AG09309 (cell line): ENCODE measurements at places on chromosomes 6 and 20.

DNA sequence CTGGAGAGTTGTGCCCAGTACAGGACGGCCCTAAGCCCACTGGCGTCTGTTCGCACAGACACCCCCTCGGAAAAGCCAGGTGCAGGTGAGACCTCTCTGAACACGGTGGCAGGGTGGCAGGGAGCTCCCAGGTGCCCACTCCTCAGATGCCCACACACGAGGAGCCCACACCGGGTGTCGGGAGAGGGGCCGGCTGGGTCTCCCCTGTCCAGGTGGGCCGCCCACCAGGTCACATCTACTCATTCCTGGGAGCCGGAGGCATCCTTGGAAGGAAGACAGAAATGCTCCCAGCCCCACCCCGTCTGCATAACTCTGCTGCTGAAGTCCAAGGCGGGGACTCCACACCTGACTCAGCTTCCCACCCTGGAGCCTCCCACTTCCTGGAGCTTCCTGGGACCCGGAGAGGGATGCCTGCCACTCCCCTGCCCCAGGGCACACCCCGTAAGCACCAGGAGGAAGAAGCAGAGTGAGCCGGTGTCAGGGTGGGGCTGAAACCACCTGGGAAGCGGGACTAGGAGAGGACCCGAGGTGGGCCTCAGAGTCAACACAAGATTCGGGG lies 2.5 kb downstream of the SRMS start:
- DNase-seq: no peak

GRCh38 chr6:88211446-88211845 lies 45.3 kb upstream of the CNR1 start:
- no peak for DNase-seq

DNA sequence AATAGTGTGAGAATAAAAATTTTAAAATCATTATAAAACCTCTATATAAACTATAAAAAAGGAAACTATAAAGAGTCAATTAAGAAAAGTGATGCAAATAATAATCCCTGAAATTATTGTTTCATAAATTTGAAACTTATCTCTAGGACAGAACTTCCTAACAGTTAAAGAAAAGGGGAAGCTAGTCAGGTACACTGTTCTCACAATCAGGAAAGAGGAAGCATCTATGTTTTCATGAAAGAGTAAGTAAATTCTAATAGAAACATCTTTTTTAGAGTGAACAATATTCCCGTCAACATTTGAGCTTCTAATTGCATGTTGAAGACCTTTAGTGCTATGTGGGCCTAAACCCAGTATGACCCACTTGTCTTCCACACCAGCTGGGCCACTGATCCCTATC lies 1.2 kb upstream of the ADGRF1 start:
- no peak for DNase-seq

DNA sequence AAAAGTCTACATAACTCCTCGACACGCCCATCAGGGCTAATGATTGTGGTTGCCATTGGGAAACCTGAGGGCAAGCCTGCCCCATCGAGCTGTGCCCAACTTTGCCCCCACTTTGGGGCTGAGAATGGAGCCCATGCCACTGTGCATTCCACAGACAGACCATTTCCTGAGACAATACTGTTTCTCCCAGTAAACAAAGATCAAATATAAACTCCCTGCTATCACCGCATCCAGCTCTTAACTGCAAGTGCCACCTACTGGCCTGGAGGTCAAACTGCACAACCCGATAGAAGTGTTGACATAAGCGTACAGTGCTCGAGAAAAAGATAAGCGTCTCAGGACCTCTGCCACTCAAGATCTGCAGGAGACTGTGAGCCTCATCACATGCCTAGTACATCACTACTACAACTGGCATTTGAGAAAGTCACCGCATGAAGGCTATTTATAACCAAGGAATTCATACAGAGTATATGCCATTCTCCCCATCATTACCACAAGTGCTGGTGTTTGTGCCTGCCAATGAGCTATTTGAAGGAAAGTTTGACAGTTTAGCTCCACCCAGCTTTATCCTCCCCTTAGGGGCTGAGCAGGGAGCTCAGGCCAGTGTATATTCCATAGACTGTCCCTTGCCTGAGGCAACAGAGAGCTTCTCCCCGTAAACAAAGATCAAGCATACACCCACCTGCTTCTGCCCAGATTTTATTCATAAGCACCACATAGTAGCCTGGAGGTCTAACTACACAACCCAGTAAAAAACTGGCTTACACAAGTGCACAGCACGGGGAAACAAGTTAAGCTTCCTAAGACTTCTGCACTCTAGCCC lies 4.5 kb upstream of the DEFB126 start:
- DNase-seq: no peak

DNA sequence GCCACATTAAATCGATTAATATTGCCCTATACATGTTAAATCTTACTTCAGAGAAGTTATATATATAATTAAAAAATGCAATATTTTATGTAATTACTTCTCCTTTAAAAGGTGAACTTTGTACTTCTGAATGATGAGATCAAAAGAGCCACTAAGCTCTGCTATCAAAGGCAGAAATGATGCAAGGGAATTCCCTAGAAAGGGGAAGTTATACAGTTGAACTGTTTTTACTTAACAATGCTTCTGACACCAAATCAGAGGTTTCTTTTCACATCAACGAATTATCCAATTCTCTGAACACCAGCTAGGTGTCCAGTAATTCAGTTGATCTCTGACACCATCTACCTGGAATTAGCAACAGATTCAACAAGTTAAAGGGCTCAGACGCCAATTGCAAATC lies 319.9 kb upstream of the TSHZ2 start:
- no peak for DNase-seq
